ENCODE measurements at places on chromosomes 2 and 18.
A peak's percentile ranks its signal among the peaks of the same experiment; 100 is the strongest.

GRCh38 chr2:174748948-174749347, 15.3 kb downstream of the CHRNA1 start:
- DNase-seq: no peak

DNA sequence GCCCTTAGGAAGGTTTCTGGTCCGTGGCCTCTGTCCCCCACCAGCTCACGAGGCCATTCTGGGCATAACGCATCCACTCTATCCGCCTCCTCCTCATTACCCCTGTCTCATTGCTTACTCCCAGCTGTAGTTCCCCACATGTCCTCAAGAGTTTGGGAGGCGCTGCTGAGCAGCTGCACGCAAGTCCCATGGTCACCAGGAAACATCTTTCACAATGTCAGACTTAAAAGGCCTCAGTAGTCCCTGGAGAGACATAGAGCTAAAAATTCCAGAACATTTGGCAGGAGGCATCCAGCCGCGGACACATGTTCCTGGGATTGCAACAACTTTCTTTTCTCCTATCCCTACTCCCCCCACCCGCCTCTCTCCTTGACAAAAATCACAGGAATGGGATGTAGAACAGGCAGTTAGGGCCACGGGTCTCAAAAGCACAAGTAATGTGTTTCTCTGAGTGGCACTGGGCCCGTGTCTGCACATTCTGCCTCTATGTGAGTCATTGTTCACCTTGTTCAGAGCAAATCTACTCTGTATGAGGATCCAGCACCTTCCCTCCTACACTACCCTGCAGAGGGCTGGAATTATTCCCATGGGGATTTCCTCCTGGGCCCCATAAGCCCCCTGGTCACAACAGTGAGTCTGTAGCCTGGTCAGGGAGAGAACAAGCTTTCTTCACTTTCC, 8.1 kb downstream of the LBH start:
- peak; percentile 86 for DNase-seq

DNA sequence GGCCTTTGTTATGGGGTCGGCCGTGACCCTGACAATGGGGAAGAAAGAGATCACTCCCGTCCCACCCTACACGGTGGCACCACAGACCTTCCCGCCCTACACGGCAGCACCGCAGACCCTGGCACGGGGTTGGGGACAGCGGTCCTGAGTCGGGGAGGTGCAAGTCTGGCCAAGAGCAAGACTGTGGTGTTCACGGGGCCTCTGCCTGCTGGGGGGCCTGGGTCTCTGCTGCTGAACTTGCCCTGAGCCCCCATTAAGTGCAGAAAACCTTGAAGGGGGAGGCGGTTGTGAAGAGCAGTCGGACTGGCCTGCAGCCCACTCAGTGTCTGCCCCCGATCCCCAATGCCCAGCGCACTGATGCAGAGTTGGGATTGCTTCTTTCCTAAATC, 75.9 kb downstream of the SLC66A2 start:
- DNase-seq: peak; percentile 47

- DNase-seq: peak; percentile 94
These were observed 5.0 kb upstream of the DGKD start for GRCh38 chr2:233349005-233349998.

DNA sequence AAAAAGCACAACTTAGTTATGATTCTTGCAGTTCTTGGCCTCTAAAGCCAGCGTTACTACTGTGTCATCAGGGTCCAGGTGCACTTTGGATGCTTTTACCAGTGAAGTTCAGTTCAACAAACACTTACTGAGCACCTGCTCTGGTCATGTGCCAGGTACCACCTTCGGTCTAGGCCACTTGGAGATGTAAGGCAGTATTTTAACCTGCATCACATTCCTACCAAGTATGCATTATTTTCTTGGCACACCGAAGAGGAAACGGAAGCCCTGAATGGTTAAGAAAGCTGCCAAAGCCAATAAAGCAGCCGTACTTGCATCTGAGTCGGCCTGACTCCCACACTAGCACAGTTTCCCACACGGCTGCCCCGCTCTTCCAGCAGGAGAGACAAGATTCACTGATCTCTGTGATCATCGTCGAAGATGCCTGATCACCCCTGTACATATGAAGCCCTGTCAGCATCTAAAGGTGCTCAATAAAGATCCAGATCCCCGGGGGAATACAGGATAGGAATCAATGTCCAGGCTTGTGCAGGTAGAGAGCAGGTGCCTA, 427.1 kb downstream of the EIPR1 start:
- no peak for DNase-seq

DNA sequence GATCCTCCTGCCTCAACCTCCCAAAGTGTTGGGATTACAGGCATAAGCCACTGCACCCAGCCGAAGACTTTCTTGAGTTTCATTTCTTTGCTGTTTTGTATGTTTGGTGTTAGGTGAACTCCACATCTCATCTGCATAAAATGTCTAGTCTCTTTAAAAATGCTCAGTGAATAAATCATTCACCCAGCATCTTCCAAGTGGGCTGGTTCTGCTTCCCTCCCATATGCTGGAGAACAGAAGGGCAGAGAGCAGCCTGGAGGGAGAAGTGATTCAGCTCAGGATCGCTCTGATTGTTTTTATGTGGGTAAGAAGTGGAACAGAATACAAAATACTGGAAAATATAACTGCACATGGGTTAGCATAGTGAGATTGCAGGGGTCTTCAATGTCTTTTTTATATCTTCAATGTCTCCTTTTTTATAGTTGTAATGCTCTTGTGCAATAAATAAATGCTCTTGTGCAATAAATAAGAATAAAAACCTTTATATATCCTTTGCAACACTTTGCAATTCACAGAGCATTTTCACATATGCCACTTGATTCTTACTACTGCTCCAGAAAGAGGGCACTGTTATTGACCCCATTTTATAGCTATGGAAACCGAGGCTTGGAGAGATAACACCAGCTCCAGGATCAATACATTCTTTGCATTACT, 253.0 kb upstream of the NCKAP5 start:
- DNase-seq: no peak

GRCh38 chr2:112800881-112801583, 16.7 kb upstream of the IL1A start:
- DNase-seq: no peak

DNA sequence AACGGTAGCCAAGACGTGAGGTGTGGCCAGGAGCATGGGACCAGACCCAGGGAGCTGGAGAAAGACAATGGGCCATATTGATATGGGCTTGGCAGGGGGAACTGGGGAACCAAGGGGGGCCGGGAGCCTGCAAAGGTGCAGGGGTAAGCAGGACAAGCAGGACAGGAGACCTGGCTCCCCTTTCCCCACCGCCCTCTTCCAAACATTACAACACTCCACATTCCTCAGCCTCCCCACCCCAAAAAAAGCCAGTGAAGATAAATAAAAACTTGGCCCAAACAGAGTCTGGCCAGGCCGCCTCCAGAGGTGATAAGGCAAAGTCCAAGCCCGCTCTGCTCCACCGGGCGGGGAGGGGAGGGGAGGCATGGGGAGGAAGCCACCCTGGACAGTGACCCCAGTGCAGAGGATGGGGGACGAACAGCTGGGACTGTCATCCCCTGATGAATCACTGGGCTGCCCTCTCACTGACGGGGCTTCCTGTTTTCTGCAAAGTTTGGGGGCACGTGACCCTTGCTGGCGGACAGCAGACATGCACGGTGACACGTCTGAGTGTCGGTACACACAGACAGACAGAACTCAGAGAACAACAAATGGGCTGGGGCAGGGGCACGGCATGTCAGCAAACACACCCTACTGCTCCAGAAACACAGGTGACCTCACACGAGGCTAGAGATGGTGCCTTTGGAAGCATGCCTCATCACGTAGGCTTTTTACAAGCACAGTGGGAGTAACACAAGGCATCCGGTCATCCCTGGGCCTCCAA, 100.2 kb downstream of the TNS1 start:
- DNase-seq: peak; percentile 88

DNA sequence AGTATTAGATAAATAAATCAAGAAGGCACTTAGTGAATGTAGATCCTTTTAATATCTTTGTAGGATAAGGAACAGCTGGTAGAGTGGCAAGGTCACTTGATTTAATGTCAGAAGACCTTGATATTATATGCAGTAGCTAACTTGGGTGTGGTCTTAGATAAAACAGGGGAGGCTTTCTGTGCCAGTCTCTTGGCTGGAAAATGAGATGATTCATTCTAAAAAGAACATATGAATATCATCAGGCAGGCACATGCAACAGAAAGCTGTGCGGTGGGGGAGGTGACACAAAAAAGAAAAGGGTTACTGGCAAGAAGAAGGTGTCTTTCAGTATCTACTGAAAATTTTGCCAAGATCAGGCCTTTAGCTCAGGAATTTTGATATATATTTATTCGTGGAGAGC, 931.7 kb upstream of the CELF4 start:
- DNase-seq: no peak

DNA sequence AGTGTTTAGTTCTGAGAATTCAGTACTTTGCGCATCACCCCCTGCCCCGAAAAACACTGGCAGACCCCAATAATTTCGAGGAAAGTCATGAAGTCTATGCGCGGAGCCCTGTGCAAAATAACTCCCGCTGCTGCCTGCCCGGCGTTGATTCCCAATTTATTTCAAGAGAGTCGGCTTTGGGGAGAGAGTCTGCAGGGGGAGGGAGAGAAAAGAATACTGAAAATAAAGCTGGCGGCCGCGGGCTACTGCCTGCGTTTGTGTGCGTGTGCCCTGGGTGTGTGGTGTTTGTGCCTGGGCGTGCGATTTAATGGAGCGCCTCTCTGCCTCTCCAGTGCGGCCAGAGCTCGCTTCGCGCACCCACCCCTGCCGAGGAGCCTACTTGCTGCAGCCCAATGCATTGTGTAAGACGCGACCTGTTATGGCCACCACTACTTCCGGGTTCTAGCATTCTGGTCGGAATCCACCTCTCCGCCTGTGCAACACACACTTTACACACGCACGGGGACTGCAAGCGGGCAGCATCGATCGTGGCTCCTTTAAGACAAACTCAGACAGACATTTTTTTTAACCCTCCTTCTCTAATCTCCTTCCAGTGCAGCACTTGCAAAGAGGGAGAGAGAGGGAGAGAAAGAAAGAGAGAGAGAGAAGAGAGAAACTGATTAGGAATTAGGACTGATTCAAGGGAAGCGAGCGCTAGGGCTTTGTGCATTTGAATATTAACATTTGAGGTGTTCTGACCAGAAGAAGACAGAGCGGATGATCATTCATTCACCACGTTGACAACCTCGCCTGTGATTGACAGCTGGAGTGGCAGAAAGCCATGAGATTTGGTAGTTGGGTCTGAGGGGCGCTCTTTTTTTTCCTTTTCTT, at the start of gene MEIS1:
TSS of gene MEIS1 (plus strand) at position 447 of the 870 bp plus-strand sequence. CDS start 732 bp downstream, outside the sequence.
- DNase-seq: peak; percentile 90

DNA sequence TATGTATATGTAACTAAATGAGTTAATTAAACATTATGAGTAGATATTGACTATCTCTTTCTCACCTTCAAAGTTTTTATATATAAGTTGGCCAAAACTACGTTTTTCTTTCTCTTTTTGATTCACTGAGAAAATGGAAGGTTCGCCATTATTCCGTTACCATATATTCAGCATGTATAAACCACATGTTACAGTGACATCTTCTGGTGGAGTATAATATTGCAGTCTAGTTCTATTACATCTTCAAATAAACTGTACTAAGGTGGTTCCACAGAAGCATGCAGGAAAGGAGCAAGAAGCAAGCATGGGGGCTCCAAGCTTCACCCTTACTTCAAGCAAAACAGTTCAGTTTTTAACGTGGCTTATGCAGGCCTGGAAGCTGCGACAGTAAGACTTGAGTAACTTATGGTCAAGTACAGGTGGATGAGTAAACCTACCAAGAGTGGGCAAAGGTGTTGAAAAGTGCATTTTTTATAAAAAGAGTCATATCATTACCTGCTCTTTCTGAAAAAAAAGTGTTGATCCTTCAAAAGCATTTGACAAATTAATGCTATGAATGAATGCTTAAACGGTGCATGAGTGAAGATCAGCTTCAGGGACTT, 129.8 kb upstream of the RAB6C start:
- DNase-seq: no peak

DNA sequence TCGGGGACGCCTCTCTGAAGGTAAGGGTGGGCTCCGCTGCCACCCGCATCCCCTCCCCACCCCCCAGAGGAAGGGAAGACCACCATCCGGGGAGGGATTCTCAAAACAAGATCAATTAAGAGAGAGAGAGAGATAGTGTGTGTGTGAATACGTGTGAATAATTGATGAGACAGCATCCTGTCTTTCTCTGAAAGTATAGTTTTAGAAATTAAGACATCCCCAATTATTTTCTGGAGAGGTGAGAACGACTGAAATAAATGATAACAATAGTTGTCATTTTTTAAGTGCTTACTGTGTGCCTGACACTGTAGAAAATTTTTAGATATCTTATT, 751 bp downstream of the IL18R1 start:
- peak; percentile 86 for DNase-seq

- DNase-seq: no peak
These were observed 40.5 kb upstream of the NABP1 start for GRCh38 chr2:191637182-191638078.

GRCh38 chr2:1626271-1626681, 118.0 kb downstream of the PXDN start:
- DNase-seq: peak; percentile 51

DNA sequence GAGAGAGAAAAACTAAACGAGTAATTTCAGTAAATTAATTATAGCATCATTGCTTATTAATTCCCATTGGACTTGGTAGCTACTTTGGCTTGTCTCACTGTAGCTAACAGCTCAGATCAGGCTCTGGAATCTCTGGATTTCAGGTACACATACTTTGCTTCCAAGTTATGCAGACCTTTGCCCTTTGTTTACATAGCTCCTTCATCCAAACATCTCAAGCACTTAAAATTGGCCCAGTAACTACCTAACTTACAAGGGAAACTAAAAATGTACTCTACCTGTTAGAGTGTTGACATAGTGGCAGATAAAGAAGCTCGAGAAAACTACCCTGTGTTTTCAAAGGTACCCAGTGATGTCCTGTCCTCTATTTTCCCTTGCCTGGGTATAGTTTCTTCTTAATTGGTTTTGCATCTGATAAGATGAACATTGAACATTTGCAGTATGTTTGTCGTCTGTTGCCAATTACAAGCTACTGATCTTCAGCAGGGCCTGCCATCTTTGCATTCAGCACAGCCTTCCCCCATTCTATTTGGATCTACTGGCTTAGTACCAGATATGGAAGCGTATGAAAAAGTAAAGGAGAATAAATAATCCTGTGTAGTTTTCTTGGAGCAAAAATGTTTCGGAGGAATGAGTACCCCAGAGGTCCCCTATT, 601.5 kb upstream of the FANCL start:
- DNase-seq: no peak

GRCh38 chr2:160203422-160203821, 3.4 kb upstream of the ITGB6 start:
- no peak for DNase-seq

- DNase-seq: peak; percentile 74
These were observed 111.8 kb downstream of the HDAC4 start for GRCh38 chr2:239288951-239289511.

GRCh38 chr2:62089658-62090057, 106.3 kb upstream of the B3GNT2 start:
- no peak for DNase-seq
